Breast epithelium (tissue), 4 donors: ENCODE measurements at places on chromosomes 16 and 17. TPM values are rescaled to one million over a fixed set of nuclear protein-coding genes. Genes with fewer than 3 reads are reported as not detected.
A peak's percentile ranks its signal among the peaks of the same experiment; 100 is the strongest.

The B9D1 gene
- 29.2 TPM for total RNA-seq

The RTN4RL1 gene
- 3.8 TPM for total RNA-seq

The TMEM238L gene
- total RNA-seq: not detected

The SCNN1G gene
- total RNA-seq: 8.8 TPM

The AANAT gene
- not detected for total RNA-seq

The SBK1 gene
- 0.16 TPM for total RNA-seq

The PRSS53 gene
- total RNA-seq: 1.3 TPM

The RNF40 gene
- total RNA-seq: 84.7 TPM

GRCh38 chr17:65800655-65801054, 239.2 kb upstream of the AXIN2 start:
- no peak overlapping the region for H3K4me3 ChIP-seq
- no peaks in the 10 kb centered on the region for H3K4me1 ChIP-seq
- no peaks in the 10 kb centered on the region for H3K27me3 ChIP-seq
- no peaks in the 10 kb centered on the region for H3K36me3 ChIP-seq
- DNase-seq: no peak

GRCh38 chr16:72094266-72094610, 591 bp downstream of the DHX38 start:
- H3K4me1 ChIP-seq: peaks cover 19% of the 10 kb centered on the region
- no peaks in the 10 kb centered on the region for H3K27me3 ChIP-seq
- no peak for DNase-seq
- H3K27ac ChIP-seq: peak overlapping the region; percentile 95
- H3K36me3 ChIP-seq: peaks cover 6% of the 10 kb centered on the region
- peak overlapping the region; percentile 95 for H3K4me3 ChIP-seq

GRCh38 chr17:31434727-31435050, 43.2 kb downstream of the RAB11FIP4 start:
- H3K36me3 ChIP-seq: no peaks in the 10 kb centered on the region
- no peak overlapping the region for H3K4me3 ChIP-seq
- DNase-seq: no peak
- no peaks in the 10 kb centered on the region for H3K27me3 ChIP-seq

DNA sequence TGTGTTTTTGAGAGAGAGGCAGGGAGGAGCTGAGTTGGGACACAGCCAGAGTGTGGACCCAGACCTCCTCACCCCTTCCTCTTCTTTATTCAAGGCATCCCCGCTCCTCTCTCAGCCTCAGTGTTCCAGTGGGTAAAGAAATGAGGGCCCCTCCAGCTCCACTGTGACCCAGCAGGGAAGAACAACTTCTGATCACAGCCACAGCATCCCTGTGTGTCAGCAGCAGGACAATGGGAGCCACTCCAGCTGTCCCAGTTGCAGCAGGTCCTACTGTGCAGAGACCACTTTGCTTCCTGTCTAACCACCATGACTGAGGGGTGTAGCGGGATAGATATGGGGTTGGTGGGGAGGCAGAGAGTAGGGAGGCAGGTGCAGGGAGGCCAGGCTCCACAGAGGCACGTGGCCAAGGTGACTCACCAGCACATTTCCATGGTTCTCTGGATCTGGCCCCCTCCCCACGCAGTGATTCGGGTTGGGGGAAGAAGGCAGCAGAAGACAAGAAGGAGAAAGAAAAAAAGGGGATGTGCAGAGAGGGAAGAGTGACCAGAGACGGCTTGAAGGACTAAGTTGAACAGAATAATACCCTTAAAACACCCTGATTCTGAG, 24.5 kb downstream of the PIK3R5 start:
- no peaks in the 10 kb centered on the region for H3K36me3 ChIP-seq
- H3K27me3 ChIP-seq: no peaks in the 10 kb centered on the region
- no peak for DNase-seq
- no peak overlapping the region for H3K4me3 ChIP-seq

DNA sequence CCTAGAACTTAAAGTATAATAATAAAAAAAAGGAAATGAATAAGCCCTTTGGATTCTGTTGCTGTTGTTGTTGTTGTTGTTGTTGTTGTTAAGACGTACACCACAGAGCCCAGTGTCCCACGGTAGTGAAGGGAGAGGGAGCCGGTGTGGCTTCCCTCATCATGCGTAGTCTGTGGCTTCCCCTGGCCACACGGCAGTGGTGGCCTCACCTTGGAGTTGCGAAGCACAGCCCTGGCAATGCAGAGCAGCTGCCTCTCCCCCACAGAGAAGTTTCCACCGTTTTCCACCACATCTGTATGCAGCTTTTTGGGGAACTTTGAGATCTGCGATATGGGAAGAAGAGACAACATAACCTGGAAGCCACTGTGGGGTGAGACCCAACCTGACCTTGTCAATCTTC, 14.1 kb upstream of the ABCC12 start:
- H3K27ac ChIP-seq: no peak overlapping the region
- H3K36me3 ChIP-seq: no peaks in the 10 kb centered on the region
- DNase-seq: no peak

DNA sequence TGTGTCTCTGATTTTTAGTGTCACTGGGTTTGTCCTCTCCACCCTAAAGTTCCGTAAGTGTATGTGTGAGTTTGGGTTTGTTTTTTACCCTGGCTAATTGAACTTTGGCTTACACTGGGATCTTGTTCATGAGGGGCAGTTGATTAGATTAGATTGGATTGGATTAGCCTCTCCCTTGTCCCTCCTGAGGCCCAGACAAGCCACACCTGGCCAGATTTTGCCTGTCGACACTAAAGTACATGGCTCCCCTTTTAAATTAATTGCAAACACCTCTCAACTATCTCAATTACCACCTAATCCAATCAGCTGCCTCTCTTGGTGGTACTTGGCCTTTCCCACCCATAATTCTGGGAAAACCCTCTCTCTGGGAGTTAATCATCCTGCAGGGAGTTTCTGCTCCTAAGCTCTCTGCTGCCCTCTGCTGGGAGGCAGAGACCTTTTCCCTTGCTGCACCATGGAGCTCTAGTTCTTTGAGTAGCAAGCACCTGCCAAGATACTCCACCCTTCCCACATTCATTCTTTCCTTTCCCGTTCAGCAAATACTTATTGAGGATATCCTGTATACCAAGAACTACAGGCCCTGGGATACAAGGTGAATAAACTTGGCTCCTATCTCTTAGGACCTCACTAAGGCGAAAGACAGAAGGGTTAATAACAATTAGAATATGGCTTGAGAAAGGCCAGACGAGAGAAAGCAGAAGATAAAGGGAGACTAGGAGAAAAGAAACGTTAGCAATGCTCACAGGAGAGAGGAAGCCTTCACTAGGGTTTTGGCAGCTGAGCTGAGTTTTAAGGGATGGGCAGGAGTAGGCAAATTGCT, 60.0 kb upstream of the MPHOSPH6 start:
- no peaks in the 10 kb centered on the region for H3K36me3 ChIP-seq
- H3K27me3 ChIP-seq: no peaks in the 10 kb centered on the region
- H3K27ac ChIP-seq: no peak overlapping the region

DNA sequence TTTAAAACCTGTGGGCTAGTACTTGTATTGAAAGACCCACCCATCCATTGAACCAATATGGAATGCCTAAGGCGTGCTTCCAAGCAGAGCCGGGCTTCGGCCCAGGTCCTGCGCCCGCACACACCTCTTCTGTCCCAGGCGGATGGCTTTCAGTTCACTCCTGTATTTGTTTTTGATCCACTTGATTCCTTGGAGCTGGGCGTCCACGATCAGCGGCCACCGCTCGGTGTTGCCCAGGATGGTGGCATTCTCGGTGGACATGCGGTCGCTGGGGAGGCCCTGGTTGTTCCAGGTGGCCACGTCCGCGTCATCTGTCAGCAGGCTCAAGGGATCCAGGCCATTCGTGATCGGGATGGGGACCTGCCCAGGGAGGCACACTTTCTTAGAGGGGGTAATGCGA, 75.9 kb downstream of the PGS1 start:
- no peaks in the 10 kb centered on the region for H3K27me3 ChIP-seq
- DNase-seq: no peak
- no peaks in the 10 kb centered on the region for H3K36me3 ChIP-seq
- H3K4me3 ChIP-seq: no peak overlapping the region
- H3K4me1 ChIP-seq: no peaks in the 10 kb centered on the region

- no peak overlapping the region for H3K27ac ChIP-seq
- H3K27me3 ChIP-seq: no peaks in the 10 kb centered on the region
- no peaks in the 10 kb centered on the region for H3K4me1 ChIP-seq
- DNase-seq: no peak
Observed at GRCh38 chr16:35319536-35320192, 1860.3 kb downstream of the TP53TG3F start.

DNA sequence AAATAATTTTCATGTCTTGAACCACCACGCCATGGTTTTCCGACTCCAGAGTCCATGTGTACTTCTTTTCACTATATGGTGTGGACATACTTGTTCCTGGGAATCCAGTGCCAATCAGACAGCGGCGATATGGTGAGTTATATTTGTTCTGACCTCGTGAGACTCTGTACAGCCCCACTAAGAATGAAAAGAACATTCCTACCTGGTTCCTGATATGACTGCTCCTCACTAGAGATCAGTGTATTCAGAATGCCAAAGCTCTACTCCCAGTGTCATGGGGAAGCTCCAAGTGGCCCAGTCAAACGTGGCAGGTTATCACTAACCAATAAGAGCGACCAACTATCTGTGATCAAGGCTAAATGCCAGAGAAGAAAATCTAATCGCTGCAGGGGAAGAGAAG, 6.1 kb downstream of the C16orf46 start:
- H3K4me1 ChIP-seq: no peaks in the 10 kb centered on the region
- no peaks in the 10 kb centered on the region for H3K36me3 ChIP-seq
- no peak for DNase-seq

- no peaks in the 10 kb centered on the region for H3K36me3 ChIP-seq
- H3K4me3 ChIP-seq: no peak overlapping the region
- no peak for DNase-seq
- no peaks in the 10 kb centered on the region for H3K4me1 ChIP-seq
Observed at GRCh38 chr16:24146518-24146917, 109.6 kb upstream of the CACNG3 start.

GRCh38 chr16:83769397-83770008, 38.3 kb upstream of the HSBP1 start:
- H3K4me1 ChIP-seq: no peaks in the 10 kb centered on the region
- H3K27me3 ChIP-seq: no peaks in the 10 kb centered on the region
- no peaks in the 10 kb centered on the region for H3K36me3 ChIP-seq

DNA sequence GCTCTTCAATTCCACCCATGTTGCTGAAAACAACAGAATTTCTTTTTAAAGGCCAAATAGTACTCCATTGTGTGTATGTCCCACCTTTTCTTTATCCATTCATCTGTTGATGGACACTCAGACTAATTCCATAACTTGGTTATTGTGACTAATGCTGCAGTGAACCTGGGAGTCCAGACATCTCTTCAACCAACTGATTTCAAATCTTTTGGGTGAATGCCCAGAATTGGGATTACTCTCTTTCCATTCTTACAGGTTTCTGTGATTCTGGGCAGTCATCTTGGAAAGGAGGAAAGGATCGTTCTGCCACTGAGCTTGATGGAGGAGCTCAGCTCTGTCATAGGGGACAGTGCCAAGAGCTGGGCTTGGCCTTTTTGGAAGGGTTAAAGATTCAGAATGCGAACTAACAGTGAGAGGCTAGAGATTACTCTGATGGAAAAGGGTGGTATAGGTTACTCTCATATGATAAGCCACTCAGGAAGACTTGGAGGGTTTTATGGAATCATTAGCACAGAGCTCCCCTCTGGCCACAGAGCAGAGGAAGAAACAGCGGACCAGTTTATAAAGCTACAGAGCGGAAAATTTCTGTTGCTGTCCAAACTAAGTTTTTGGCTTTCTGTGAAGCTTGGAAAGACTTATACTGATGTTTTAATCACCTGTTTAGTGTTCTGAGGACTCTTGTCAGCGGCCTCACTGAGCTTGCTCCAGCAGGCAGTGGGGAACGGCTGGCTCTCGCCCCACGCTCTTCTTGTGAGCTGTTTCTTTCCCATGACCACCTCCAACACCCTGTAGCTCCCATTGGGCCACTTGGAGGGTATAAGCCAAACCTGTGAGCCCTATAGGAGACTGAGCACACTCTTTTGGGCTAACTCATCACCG, 48.3 kb downstream of the HIC1 start:
- peaks cover 4% of the 10 kb centered on the region for H3K4me1 ChIP-seq
- no peak for DNase-seq
- no peak overlapping the region for H3K27ac ChIP-seq

DNA sequence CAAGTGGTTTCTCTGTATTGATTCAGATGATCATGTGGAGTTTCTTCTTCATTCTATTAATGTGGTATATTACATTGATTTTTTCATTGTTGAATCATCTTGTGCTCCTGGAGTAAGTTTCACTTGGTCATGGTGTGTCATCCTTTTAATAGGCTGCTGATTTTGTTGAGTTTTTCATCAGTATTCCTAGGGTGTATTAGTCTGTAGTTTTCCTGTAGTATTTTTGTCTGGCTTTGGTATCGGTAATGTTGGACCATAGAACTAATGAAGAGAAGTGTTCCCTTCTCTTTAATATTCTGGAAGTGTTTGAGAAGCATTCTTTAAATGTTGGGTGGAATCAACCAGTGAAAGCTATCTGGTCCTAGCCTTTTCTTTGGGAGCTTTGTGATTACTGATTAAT, 99.0 kb downstream of the OMG start:
- no peaks in the 10 kb centered on the region for H3K36me3 ChIP-seq
- H3K4me3 ChIP-seq: no peak overlapping the region
- DNase-seq: no peak
- H3K4me1 ChIP-seq: no peaks in the 10 kb centered on the region
- H3K27me3 ChIP-seq: no peaks in the 10 kb centered on the region

DNA sequence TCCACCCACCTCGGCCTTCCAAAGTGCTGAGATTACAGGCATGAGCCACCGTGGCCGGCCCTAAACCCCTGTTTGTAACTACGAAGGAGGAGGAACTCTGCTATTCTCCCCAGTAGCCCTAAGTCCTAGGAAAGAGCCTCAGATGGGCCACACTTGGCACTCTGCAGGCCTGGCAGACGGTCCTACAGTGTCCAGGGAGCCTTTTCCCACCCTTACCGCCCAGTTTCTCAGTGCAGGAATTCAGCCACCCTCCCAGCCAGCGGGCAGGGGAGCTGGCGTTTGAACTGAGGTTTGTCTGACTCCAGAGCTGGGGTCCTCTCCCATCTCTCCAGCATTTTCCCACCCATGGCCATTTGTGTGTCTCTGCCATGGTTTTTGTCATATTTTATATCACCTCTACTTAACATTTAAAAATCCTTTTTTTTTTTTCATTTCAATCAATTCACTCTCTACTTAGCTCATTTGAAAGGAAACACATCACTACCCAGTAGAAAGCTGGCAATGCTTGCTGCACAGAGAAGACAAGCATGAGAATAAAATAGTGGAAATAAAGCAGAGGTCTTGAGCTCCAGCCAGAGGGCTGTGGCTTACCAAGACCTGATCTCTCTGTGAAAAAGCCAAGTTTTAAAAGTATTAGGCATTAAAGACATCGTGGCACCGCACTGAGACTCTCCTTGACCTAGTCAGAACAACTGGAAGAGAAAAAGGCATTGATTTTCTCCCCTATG, 34.9 kb downstream of the BCO1 start:
- no peaks in the 10 kb centered on the region for H3K27me3 ChIP-seq
- H3K4me3 ChIP-seq: no peak overlapping the region
- no peak for DNase-seq
- H3K4me1 ChIP-seq: no peaks in the 10 kb centered on the region
- H3K36me3 ChIP-seq: no peaks in the 10 kb centered on the region
- no peak overlapping the region for H3K27ac ChIP-seq
